ENCODE measurements at places on chromosomes 16 and 17.

DNA sequence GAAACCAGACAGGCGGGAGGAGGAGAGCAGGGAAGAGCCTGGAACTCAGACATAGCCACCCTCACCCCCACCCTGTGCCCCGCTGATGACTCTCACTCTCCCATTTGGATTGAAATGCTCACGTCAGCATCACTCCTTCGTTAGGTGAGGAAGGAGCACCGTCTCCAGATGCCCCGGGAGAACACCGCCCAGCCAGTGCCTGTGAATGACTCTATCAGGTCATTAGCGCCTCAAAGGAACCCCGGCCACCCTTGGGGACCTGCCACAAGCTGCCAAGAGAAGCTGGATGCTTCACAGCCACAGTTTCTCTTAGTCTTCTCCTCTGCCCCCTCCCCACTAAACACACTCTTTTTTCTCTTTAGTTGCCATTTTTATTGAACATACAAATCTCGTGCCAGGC lies 66.0 kb downstream of the CACNG3 start:
- peak; percentile 87 for DNase-seq

DNA sequence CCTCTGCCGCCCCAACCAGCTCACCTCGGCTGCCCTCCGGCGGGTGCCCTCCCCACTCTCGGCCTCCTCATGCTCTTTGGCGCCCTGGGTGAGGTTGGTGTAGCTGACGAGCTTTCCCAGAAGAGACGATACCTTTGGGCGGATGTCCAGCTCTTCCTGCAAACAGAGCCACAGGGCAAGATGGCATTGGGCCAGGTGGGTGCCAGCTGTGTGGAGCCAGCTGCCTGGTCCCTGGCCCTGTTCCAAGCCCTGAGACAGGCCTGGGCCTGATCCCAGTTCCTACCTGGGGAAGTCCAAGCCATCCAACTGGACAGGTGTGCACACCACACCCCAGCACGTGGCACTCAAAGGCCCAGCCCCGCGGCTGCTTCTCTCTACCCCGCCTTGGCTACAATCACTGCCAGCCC lies 6.9 kb downstream of the SLC12A4 start:
- no peak for DNase-seq

DNA sequence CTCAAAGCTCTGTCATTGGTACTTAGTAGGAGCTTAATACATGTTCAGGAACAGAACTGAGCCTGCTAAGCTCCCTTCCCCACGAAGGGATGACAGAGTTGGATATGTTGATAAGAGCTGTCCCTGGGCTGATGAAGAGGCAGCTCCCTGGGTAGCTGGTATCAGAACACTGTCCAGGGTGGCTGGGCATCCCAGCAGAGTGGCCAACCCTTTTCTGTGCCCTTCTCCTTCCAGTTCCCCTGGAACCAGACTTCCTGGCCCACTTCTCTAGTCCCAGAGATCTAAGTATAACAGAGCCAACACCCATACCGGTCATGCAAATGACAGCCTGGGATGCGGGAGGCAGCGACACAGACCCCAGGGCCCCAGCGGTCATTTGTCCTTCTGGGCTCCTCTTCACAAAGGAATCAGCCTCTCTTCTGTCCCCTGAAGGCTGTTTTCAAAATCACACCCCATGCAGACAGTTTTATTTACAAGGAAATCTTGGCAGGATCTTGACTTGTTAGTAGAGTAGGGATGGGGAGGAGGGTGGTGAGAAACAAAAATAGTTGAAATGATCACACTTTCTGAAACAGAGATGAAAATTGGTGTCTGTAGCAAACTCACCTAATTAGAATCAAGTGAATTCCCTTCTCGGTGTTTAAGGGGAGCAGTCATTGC lies 1.4 kb upstream of the RHBDL3 start:
- peak; percentile 85 for DNase-seq

GRCh38 chr17:32123782-32124181 lies 18.5 kb upstream of the RHOT1 start:
- no peak for DNase-seq

DNA sequence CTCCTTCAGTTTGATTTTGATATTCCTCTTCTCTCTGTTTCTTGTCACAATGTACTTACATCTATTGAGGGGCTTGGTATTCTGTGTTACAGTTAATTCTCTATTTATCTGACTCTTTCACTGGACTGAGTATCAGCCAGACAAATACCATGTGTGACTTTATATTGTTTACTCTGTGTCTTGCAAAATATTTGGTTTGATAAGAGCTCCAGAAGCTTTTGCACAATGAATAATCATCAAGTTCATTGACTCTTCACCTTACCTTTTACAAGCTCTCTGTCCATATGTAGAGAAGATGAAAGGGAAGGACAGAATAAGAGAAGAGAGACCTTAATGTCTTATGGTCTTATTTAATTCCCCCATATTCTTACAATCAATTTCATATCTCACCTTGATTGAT lies 877.7 kb upstream of the CDH8 start:
- no peak for DNase-seq

DNA sequence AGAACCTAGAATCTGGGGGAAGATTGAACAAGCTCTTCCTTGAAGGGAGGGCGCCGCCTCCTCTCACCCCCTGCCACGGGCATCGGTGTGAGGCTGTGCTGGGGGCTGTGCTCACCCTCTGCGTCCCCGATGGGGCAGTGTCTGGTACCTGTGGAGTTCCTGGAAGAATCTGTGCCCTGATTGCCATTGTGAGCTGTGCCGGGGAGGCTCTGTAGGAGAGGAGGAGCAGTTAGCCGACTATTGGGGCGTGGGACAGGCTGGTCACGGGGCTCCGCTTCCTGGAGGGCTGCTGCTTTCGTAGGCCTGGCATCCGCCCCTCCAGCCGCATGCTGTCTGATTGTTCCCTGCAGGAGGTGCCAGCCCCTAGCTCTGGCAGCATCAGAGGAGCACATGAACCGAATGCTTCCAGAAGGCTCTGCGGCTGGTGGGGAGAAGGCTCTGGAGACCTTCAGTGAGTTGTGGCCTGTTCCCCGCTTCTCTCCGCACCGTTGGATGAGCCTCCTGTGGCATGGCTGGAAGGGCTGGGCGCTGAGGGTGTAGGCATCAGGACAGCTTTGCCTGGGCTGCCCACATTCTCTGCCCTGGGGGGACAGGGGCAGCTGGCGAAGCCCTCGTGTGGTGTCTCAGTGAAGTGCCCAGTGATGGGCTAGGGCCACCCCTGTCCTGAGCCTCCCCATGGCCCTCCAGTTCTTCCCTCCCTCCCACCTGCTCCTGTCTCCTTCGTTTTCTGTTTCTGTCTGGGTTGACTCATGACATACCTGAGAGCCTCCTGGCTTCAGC lies 86.9 kb downstream of the SEC14L1 start:
- DNase-seq, result peak; percentile 54

DNA sequence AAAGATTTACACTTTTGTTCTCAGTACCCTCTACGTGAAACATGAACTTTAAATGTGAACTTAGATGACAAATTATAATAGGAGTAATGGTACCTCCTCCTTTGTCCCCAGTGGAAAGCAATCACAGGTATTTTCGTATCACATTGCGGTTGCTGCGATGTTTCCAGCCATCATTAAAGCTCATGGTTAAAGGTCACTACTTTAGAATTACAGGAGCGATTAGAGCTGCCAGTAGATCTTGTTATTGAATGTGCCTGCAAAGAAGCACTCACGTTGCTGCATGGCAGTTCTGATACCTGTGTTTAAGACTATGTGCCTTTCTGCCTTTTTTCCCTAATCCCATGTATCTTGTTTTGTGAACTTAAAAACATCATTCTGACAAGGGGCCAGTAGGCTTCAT lies 301.0 kb downstream of the CPPED1 start:
- DNase-seq, result no peak

- no peak for DNase-seq
Observed at GRCh38 chr16:49800876-49801275, 55.0 kb downstream of the ZNF423 start.

DNA sequence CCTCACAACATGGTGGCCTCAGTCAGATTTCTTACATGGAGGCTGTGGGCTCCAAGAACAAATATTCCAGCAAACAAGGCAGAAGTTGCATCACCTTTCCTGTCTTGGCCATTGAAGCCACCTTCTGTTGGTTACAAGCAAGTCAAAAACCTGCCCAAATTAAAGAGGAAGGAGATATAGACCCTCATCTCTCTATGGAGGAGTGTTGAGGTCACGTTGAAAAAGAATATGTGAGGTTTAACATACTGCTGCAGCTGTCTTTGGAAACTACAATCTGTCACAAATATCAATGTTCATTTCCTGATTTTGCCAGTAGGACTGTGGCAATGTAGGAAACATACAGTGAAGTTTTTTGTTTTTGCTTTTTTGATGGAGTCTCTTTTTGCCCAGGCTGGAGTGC lies 211.4 kb downstream of the COPRS start:
- no peak for DNase-seq

GRCh38 chr16:89052890-89053724 lies 40.5 kb upstream of the ACSF3 start:
- no peak for DNase-seq

DNA sequence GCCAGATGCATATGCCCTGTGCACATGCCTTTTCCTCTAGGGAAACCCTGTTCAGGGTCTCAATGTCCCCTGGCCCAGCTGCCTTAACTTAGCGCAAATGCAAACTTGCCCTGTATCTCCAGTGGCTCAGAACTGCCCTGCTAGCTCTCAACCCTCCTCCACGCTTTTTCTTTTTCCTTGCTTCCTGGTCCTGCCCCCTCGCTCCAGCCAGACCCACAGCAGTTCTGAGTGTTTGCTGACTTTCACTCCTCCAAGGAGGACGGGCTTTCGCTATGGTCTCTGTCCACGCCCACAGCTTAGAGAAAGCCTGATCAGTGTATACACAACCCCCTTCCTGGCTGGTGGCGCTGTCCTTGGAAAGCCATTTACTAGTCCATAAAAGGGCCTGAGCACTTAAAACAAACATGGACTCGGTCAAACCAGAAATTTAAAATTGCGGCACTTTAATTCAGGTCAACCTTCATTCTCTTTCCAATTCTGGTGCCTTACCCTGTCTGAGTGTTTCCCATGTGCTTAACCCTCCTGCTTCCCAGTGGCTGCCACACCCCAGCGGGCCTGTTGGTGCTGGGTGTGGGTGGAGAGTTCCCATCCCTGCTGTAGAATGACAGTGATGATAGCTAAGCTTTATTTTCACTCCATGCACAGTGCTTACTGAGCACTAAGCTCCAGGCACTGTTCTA lies 15.6 kb upstream of the TMEM98 start:
- DNase-seq, result peak; percentile 78

- no peak for DNase-seq
Observed at GRCh38 chr17:40072735-40073346, 10.1 kb downstream of the THRA start.

GRCh38 chr16:57740423-57741071 lies 5.0 kb downstream of the KATNB1 start:
- DNase-seq, result peak; percentile 36
